ENCODE measurements at places on chromosomes 2 and 18.

- DNase-seq = no peak
Measured at GRCh38 chr2:105644174-105644980, 100.3 kb upstream of the NCK2 start.

GRCh38 chr2:78293768-78294167 is 731.7 kb upstream of the REG3G start:
- no peak for DNase-seq

DNA sequence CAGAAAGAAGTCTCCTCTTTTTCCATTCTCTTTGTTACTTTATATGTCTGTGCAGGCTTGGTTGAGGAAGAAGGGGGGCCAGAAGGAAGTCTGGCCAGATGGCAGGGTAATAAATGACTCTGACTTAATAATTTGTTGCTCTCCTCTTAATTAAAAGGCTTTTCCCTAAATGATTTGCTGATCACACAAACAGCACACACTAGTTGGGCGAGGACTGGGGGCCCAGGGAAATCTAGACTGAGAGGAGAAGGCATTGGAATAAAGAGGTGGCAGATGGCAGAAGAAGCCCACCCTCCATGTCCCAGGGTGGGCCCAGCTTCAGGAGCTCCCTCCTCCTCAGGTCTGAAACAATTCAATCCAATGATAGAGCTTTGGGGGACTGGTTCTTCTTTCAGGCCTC is 12.7 kb upstream of the SMARCAL1 start:
- no peak for DNase-seq

DNA sequence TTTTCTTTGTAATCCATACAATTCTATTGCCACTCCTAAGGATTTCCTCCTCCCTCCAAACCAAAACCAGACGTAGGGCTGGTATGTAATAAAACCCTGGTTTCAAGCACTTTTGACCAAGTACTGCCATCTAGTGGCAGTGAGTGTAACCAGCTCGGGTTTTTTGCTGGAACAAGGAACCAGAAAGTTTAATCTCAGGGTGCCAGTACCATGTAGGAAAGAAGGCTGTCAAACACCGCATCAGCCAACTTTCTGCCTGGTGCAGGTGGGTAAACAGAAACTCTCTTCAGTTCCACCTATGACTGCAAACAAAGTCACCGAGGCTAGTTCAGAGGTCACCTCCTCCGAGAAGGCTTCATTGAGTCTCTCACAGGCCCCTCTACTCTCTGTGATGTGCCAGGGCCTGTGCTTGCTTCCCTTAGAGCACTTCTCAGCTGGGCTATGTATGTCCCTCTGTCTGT is 10.2 kb upstream of the THNSL2 start:
- DNase-seq = peak; percentile 41

Data from HCEC 1CT (cell line).